ENCODE measurements at places on chromosomes 4 and X.
A peak's percentile ranks its signal among the peaks of the same experiment; 100 is the strongest.

DNA sequence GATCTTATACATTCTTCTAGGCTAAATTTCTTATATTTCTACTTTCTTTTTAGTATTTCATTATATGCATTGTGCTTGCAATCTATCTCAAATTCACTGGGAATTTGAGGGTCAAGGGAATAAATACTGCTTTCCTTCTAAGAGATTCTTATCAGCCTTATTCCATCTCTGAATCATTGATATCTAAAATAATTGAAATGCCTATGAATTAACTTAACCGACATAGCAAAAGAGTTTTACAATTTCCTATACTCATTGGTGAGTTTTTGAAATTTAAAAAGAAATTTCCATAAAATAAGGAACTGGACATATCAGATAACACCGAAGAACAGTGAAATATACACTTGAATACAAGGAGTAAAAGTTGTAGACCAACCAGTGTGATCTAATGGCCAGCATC, 373.7 kb downstream of the NAF1 start:
- no peak for DNase-seq

GRCh38 chr4:150126864-150127203, 48.6 kb downstream of the DCLK2 start:
- DNase-seq: peak; percentile 9

DNA sequence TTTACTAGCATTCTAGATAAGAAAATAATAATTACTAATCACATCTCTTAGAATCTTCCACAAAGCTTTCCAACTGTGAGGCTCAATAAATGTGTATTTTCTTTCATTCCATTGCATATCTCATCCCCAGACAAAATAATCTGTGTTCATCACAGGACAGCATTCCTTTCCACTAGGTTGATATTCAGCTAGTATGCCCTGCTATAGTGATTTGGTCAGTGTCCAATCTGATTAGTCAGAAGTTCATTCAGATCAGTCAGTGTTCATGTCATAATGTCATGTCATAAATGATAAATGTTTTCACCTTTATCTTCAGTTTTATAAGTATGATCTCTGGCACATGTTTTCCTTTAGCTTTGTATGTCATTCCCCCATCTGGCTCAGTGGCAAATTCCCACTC, 611.4 kb downstream of the KCTD8 start:
- no peak for DNase-seq

DNA sequence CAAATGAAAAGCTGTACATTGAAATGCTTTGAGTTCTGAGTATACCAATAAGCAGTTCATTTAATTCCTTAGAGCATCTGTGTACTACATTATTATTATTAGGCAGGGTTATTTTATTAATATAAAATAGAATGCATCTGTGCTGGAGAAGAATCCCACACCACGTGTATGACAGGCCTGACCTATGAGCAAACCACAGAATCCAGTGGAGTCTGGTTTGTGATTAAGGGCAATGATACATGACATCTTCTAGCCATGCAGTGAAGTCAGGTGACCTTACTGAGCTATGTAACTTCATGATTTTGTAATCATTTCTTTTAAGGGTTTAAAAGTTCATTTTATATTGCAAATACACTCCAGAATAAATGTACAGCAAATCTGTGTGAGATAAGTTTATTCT, 1165.0 kb upstream of the TENM3 start:
- DNase-seq: no peak

GRCh38 chrX:27964432-27964831, 16.8 kb downstream of the DCAF8L1 start:
- DNase-seq: no peak

- peak; percentile 67 for DNase-seq
These were observed 18.4 kb downstream of the MAGEB17 start for GRCh38 chrX:16185725-16186136.

DNA sequence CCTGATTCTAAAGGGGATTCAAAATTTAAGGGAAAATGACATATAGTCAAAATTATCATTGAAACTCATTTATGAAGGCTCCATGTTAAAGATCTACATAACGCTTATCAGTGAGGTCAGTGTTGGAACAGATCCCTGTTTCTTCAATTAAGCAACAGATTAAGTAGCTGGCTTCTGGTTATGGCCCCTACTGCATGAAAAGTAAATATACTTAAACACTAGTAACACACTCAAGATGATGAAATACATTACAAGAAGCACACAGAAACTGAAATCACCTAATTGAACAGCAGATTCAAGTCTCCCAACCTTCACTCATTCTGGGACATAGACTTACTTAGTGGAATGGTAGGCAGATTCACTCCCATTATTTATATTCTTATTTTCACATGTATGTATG, 51.6 kb upstream of the SLC16A2 start:
- no peak for DNase-seq

DNA sequence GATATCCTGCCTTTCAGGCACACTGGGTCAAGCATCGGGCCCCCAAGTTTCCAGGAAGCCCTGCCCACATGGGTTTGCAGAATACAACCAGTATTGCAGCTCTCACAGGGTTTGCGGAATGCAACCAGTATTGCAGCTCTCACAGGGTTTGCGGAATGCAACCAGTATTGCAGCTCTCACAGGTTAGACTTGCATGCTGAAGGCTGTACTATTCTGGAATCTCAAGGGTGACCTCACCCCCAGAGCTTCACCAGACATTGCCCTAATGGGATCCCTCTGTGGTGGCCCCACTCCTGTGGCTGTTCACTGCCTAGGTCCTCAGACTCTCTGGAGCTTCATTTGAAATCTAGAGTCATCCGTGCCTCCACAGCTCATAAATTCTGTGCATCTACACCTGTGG, 640.7 kb upstream of the ATOH1 start:
- DNase-seq: no peak

DNA sequence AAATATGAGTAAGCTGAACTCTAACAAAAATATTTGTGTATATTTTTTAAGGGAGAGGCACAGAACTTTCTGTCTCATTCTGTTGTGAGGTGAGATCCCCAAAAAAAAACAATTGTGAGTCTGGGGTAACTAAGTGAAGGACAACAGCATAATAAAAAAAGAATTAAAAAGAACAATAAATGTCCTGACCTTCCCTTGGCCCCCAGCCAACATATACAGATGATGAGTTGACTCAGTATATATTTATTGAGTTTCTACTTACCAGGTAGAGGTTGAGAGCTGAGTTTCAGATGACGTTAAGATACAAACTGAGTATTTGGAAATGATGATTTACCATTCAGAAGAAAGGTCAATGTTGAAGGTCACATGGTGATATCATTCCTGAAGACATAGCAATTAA, 239.5 kb downstream of the KCNIP4 start:
- peak; percentile 58 for DNase-seq

- DNase-seq: no peak
These were observed 357.9 kb downstream of the UNC5C start for GRCh38 chr4:95190751-95191436.

GRCh38 chrX:39907964-39908661, 189.6 kb downstream of the BCOR start:
- DNase-seq: peak; percentile 62

- no peak for DNase-seq
These were observed 217.4 kb upstream of the FGF13 start for GRCh38 chrX:138928737-138929459.

DNA sequence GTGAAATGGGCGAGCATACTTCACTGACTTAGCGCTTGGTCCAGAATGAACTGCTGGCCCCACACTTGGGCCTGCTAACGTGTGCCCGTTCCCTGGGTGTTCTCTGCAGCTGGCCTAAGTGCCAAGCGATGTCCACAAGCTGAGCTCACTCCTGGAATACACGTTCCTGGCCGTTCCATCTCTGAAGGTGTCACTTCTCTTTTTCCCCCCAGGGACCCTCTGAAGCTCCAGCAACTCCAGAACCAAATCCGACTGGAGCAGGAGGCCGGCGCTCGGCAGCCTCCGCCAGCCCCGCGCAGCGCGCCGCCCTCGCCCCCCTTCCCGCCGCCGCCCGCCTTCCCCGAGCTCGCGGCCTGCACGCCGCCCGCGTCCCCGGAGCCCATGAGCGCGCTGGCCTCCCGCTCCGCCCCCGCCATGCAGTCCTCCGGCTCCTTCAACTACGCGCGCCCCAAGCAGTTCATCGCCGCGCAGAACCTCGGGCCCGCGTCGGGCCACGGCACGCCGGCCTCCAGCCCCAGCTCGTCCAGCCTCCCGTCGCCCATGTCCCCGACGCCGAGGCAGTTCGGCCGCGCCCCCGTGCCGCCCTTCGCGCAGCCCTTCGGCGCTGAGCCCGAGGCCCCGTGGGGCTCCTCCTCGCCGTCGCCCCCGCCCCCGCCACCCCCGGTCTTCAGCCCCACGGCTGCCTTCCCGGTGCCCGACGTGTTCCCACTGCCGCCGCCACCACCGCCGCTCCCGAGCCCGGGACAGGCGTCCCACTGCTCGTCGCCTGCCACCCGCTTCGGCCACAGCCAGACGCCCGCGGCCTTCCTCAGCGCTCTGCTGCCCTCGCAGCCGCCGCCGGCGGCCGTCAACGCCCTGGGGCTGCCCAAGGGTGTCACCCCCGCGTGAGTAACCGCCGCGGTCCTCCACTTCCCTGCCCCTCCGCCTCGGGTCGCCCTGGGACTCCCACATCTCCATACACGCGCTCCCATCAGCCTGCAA, 132.3 kb downstream of the CBR4 start:
- DNase-seq: no peak

- no peak for DNase-seq
These were observed 41.8 kb upstream of the MAGED1 start for GRCh38 chrX:51851507-51852085.

DNA sequence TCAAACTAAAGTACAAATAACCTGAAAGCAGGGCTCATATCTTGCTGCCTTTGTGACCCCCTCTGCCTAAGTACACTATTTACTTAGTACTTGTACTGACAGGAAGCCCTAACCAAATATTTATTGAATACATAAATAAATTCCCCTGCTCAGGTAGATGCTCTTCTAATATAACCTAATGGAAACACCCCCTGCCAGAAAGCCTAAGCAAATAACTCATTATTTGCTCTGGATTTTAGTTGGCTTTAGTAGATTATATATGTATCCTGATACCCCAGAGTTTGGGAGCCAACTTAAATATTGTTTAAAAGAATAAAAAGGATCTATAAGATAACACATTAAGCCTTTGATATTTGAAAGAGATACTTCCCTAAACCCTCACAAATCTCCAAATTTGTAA, 318.2 kb downstream of the PPP1R2C start:
- DNase-seq: no peak

DNA sequence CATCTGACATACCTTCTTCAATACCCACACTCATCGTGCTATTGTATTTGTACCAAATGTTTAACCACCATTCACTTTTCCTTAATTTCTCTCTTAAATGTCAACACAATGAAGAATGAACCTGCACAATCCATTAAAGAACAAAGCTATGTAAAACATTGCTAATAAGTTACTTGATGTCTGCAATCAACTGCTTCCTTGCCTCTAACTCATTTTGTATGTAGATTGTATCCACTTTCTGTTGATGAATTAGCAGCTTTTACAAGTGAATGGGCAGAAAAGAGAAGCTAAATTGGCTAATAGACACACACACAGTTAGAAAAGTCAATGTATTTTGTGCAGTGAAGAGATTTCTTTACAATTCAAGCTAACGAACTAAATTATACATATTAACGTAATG, 212.5 kb upstream of the NDST3 start:
- no peak for DNase-seq

GRCh38 chrX:74346088-74346487, 42.1 kb downstream of the ZCCHC13 start:
- no peak for DNase-seq

GRCh38 chr4:19486400-19486799, 765.3 kb upstream of the SLIT2 start:
- DNase-seq: peak; percentile 18

GRCh38 chrX:122094611-122095010, 1047.2 kb downstream of the GLUD2 start:
- no peak for DNase-seq

GRCh38 chr4:189293459-189293858, 647.2 kb upstream of the FRG1 start:
- DNase-seq: no peak

- peak; percentile 47 for DNase-seq
These were observed 25.9 kb downstream of the HOPX start for GRCh38 chr4:56655209-56655626.

GRCh38 chr4:166460769-166461550, 587.9 kb downstream of the TLL1 start:
- DNase-seq: no peak

- no peak for DNase-seq
These were observed 194.2 kb upstream of the NOCT start for GRCh38 chr4:138821331-138821730.

GRCh38 chrX:101736651-101737050, 77.0 kb upstream of the ARMCX2 start:
- no peak for DNase-seq

DNA sequence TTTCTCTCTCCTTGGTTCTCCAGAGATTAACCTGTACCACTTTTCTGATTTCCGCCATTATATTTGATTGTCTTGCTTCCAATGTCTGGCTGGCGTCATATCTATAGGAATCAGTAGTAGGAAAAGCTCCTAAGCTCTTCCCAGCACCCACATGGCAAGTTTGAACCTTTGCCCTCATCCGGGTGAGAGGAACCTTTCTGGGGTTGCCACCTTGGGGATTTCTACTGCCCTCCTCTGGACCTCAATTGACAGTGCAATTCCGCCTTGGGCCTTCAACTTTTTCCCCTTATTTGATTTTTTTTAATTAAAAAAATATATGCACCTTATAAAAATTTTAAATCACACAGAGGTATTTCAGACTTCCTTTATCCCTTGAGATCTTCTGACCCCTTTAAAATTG, 2.0 kb upstream of the CXorf66 start:
- DNase-seq: no peak

DNA sequence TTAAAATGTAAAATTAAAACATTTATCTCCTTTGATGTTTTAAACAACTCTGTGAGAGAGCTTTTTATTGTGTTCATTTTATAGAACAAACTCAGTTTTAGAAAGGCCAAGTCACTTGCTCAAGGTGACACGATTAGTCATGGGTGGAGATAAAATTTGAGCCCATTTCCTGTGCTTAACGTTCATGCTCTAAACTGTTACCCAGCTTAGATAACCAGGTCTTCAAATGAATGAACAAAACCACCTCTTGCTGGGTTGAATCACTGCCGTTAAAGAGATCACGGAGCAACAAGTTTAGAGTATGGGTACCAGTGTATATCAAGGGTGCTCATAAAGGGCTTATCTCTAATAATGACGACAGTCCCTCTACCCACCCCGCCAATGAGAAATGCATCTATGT, 10.2 kb upstream of the CASK start:
- DNase-seq: no peak

- DNase-seq: peak; percentile 70
These were observed 84.5 kb downstream of the CT47B1 start for GRCh38 chrX:120791013-120791643.

DNA sequence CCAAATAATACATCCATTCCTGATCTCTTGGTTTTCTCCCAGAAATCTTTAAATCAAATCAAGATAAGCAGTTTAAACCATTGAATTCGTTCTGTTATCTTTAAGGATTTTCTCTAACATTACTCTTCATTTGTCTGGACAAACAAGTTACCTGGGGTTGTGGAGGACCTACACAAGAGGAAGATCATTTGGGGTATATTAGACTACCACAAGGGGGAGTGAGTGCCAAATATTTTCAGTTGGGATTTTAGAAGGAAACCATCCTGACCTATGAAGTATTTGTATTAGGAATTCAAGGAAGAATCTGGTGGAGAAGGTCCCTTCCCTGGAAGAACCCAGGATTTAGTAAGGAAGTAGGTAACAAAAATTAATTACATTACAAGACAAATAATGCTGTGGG, 12.0 kb upstream of the DCHS2 start:
- no peak for DNase-seq
